Muscle of arm (tissue), 14 donors: ENCODE measurements at places on chromosomes 3 and 15.

DNA sequence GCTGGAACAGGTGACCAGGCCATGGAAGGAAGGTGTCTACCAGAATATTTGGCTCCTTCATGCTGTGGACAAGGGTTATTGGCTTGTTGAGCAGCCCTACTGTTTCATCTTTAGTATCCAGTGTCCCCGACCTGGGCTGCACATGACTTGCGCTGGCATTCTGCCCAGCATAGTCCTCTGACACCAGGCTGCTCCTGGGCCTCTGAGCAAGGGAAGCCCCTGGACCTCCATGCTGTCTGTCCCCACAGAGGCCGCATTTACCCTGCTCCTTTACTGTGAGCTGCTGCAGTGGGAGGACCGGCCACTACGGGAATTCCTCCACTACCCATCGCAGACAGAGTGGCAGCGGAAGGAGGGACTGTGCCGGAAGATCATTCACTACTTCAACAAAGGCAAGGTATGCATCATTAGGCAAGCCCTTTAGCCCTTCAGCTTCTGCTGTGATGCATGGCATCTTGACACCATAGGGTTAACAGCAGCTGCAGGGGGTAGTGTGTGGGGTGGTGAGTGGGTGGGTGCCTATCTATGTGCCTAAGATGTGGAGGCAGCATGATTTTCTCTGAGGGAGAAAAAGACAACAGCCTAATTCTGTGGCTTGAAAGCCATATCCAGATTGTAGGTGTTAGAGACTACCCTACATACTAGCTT lies 44.0 kb upstream of the MANF start:
- DNase-seq: no peak

DNA sequence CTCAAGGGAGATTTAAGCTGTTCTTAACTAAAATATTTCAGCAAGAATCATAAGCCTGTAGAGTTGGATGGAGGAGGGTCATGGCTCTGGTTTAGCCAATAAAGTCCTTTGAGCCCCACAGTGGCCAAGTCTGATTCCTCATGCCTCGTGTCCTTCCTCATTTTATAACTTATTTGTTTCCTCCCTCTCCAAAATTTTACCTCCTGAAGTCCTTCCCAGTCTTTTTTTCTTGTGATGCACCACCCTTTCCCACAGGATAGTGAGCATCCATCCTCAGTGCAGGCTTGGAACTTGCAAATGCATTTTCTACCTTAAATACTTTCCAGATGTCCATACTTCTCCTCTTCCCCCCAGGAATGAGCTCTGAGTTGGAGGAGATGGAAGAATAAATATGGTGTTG lies 162.7 kb upstream of the AGTR1 start:
- DNase-seq: peak; percentile 74

GRCh38 chr15:19973718-19974117 lies 567.9 kb downstream of the GOLGA6L6 start:
- DNase-seq: no peak

DNA sequence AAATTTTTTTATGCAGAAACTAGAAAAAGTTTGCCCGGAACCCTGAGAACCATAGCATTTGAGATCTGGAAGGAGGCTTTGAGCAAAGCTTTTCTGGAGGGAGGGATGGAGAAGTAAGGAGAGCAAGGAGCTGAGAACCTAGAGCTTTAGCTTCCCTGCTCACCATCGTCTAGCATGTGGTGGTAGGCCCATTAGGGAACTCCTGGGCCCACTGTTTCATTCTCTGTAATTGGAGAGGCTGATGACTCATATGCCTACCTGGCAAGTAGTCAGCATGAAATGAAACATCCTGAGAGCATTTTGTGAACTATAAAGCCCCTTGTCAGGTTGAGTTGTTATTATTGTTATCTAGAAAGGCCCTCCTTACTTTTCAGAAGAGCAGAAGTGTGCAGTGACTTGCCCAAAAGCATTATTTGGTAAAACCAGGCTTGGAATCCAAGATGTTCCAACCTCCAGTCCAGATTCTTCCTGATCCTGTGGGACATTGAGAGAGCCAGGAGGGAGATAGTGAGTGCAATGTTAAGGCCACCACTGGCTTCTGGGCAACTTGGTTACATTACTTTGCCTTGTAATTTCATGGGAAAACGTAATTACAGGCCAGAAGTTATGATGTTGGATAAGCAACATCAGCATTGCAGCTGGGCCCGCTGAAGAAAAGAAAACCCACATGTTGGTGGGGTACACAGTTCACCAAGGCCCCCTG lies 104.5 kb upstream of the BFSP2 start:
- no peak for DNase-seq

DNA sequence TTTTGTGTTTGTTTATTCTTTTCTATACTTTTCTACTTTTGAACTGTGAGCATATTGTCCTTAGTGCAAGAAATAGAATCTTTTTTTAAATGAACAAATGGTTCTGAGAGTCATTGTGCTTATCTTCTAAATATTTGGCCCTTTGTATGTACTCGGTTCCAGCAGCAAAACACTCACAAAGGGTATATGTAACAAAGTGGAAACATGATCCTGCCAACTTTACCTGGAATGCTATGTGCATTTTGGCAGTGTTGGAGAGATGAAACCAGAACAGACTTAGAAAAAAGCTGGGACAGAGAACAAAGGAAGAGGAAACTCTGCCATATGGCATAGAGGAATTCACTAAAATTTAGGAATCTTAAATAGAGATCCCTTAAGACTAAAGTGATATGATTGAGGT lies 150.1 kb downstream of the FGF12 start:
- DNase-seq: no peak

GRCh38 chr3:31403197-31403596 lies 129.5 kb upstream of the STT3B start:
- DNase-seq: no peak

DNA sequence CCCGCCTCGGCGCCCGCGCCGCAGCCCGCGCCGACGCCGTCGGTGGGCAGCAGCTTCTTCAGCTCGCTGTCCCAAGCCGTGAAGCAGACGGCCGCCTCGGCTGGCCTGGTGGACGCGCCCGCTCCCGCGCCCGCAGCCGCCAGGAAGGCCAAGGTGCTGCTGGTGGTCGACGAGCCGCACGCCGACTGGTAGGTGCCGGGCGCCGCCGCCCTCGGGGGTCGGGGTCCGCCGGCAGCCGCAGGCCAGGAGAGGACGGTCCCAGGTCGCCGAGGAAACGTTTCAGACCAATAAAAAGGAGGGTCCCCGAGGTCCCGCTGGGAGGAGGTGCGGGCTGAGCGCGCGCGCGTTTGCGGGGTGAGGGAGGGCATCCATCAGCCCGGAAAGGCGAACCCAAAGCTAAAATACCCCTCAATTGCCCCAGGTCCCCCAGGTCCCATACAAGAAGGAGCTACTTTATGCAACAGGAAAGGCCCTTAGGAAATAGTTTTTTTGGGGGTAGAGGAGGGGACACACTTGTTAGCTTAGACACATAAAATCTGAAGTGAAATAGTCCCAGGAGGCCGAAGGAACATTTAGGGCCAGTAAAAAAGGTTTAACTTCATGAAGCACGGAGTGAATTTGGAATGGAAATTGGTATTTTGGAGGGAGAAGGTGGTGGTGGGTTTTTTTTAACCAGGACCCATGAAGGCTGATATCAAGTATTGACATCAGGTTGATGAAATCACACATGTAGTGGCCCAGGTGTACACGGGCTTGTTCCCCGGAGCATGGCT lies 739 bp downstream of the SYN2 start:
- no peak for DNase-seq

DNA sequence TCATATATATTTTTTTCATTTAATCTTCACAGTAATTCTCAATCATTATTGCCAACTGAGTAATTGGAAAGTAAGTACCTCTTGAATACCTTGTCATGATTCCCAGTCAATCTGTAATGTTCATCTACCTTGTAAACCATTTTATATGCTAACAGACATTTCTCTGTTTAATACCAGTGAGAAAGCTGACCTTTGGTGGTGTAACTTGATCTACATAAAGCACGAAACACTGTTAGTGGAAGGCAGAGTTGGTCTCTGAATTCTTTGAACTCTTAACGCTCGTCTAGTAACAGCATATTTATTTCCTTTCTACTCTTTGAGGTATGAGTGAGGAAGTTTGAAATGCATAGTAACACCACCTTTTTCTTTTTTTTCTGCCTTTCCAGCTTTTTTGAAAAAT lies 59.5 kb downstream of the SLC25A26 start:
- no peak for DNase-seq

GRCh38 chr3:76495216-76495615 lies 544.7 kb upstream of the ROBO2 start:
- no peak for DNase-seq

DNA sequence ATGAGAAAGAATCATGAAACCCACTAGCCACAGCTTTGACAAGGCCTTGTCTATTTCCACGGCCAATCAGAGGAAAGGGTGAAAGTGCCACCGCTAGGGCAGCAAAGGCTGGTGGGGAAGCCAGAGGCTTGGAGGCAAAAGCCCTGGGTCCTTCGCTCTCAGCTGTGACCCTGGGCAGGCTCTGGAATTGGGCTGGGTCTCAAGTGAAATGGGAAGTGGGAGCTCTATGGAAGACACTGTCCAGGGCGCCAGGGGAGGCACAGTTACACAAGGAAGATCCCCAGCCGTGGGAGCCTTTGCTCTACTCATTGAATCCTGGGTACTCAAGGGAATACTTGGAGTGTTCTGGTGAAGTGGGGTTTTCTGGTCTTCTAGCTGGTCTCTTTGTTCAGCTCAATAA lies 136.2 kb downstream of the ASB7 start:
- no peak for DNase-seq

DNA sequence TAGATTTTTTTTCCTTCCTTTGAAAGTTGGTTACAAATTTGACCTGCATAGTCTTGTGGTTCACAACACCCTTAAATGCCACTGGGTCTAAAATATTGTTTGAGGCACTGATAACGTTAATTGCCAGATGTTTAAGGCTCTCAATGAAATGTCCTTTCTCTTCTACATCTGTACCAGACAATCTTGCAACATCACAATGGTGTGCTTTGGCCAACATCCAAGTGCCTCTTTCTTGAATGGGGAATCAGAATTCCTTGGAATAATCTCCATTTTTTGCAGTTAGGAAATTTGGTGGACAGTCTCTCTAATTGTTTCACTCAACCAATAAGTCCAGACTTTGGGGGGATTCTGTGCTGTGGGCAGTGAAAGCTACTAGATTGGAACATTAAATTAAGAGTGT lies 26.0 kb upstream of the PEX5L start:
- no peak for DNase-seq

DNA sequence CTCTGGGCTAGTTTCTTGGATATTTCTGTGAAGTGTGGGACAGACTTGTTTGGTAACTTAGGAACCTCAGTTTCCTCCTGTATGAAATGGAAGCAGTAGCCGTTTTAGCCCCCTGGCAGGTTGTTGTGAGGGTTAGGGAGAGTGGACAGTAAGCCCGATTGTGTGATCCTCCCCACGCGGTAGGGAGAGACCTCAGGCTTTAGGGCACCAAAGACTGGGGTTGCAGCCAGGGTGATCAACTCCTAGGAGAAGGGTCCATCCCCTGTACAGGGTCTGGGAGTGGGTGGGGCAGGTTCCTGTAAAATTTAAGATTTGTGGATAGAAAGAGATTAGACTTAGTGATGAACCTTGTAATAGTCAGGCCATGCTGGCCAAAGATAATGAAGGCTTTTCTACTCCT lies 120.5 kb downstream of the SMAD6 start:
- DNase-seq: no peak

DNA sequence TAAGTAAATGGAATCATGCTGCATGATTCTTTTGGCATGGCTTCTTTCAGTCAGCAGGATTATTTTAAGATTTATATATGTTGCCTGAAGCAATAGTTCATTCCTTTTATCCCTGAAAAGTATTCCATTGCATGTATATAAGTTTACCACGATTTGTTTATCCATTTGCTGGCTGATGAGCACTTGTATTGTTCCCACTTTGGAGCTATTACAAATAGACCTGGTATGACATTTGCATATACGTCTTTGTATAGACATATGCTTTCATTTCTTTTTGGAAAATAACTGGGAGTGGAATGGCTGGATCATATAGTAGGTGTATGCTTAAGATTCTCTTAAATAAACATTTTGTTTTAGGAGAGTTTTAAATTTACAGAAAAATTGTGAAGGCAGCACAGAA lies 79.3 kb upstream of the CBLB start:
- no peak for DNase-seq

GRCh38 chr3:65576966-65577365 lies 461.8 kb downstream of the MAGI1 start:
- peak; percentile 11 for DNase-seq

DNA sequence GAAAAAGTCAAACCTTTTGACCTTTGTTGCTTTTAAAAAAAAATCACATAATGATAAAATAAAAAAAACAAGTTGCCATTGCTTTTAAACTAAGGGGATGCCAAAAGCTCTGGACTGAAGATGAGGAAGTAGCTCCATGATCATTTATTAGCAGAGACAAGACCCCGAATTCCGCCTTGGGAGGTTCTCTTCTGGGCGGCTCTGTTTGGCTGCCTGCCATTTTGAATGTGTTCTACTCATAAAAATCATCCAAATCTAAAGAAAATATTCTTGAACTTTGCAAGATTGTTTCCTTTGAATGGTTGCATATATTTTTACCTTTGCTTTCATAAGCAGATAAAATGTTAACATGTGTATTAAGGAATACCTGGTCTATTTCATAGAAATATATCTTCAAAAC lies 63.8 kb downstream of the NCEH1 start:
- DNase-seq: no peak

DNA sequence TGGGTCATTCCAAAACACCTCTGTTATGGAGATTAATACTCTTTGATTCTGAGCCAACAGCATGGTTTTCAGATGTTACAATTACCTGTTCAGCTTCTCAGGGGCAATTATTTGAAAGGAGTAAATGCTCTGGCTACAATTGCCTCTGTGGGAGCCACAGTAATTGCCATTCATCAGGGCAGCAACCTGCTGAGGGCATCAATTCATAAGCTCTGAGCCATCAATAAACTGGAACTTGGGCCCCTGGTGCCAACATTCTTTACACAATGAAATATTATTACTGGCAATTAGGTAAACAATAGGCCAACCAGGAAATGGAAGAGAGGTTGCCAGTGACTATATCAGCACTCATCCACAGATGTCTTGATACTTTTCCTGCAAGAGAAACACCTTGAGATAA lies 660.8 kb downstream of the MECOM start:
- DNase-seq: no peak

GRCh38 chr3:27585429-27585828 lies 101.2 kb upstream of the SLC4A7 start:
- no peak for DNase-seq

GRCh38 chr15:57060799-57061198 lies 142.4 kb downstream of the TCF12 start:
- no peak for DNase-seq

GRCh38 chr15:98996169-98996568 lies 11.4 kb downstream of the PGPEP1L start:
- DNase-seq: no peak

GRCh38 chr3:118772547-118773011 lies 262.1 kb downstream of the IGSF11 start:
- DNase-seq: no peak

DNA sequence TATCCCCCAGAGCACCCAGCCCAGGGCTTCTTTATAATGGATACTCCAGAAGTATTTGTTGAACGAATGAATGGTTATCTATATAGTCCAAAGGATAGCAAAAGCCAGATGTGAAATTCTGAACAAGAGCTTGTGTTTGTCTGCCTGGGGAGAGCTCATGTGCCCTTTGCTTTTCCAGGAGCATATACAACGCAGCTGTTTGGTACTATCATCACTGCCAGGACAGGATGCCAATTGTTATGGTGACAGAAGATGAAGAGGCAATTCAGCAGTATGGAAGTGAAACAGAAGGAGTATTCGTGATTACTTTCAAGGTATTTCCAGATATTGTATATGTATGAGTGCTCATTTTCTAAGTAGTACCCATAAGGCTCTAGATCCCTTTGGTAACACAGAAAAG lies 15.2 kb downstream of the DIS3L start:
- no peak for DNase-seq
